CD4-positive, alpha-beta T cell treated with Interleukin-10 for 1 hour (primary cell): ENCODE measurements at places on chromosomes 6 and 20.

GRCh38 chr20:61560361-61560853 is 308.3 kb downstream of the CDH4 start:
- no peak for DNase-seq

DNA sequence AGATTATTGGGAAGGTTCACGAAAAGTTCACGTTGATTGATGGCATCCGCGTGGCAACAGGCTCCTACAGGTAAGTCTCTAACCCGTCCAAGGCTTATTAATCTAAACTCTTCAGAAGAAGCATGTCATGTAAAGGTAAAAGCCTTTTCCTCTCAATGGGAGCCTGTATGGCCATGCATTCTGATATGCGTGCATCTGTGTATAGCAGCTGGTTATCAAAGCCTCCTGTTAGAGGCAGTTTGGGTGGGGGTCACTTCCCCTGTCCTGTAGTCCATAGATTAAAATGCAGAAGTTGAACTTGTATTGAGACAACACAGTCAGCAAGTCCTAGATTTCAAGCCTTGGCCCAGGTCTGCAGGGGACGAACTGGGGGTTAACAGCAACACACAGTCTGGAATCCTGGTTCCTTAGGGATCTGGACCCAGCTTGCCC is 14.2 kb upstream of the DHX35 start:
- DNase-seq = no peak

DNA sequence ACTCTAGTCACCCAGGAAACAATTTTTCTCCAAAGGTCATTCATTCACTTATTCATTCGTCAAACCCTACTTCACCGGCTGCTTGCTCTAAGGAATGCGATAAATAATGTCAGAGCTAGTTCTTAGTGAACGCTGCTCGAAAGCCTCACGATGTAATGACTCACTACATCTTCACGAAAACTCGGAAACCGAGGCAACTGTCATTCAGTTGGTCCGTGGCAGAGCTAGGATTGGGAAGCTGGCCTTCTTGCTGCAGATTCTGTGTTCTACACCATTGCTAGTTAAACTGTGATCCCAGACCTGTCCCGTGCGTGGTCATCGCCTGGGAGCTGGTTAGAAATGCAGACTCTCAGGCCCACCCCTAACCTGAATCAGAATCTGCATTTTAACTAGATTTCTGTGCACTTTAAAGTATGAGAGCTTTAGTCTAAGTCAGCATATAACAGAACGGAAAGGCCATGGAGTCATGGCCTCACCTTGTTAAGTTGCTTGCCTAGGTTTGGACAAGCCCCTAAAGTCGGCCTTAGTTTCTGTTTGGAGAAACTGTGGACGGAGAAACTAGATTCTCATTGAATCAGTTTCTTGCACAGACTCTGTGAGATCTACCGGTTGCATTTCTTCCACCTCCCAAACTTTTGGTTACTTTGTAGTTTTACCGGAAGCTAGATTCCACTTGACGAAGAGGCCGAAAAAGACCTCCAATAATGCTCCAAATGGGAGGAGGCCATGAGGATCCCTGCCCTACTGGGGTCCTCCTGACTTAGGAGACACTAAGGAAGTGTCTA is 651 bp upstream of the CCND3 start:
- no peak for DNase-seq

DNA sequence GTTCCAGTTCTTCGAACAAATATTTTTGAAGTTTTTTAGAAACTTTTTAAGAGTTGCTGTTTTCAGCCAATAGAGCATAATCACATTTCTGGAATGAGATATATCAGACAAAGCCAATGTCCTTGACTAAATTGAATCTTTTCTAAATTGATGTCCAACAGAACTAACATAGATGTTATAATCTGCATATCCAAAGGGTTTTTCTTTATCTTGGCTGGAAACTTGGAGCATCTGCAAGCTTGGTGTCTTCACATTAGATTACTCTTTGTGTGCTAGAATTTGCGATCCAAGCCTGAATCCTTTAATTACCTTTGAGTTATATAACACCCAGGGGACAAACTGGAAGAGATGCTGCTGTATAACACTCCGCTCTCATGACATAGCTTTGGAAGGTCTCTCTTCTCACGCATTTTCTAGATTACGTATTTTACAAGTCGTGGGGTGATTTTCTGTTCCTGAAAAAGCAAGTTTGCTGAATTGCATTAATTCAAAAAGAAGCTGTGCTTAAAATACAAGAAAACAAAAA is 64.4 kb upstream of the FUCA2 start:
- DNase-seq = no peak

GRCh38 chr6:3801960-3802359 is 47.2 kb upstream of the FAM50B start:
- DNase-seq = no peak

DNA sequence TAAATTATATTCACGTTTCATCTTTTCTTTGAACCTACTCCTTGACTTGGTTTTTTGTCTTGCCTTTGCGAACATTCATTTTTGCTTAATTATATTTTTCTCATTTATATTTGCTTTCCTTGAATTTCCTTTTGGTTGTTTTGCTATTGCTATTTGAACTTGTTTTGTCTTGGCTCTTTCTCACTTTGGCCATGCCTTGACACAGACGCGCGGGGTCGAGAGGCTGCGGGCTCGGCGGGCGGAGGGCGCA is 7.1 kb upstream of the TMEM14A start:
- DNase-seq = no peak

DNA sequence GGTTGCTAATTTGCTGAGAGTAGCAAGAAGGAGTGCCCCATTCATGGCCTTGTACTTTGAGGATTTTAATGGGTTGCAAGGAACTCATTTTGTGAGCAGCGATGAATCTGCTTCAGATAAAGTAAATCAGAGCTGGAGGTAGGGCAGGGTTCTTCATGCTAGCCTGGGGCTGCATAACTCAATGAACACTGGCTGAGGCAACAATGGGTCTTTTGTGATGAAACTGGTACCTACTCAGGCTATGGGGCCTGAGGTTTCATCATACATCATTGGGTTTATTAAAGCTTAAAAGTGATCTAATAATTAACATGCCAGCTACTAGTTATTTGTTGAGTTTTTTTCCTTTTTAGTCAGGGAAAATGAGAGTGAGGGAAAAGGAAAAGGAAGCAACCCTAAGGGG is 106.9 kb downstream of the FAM50B start:
- DNase-seq = no peak

GRCh38 chr20:24465730-24466129 is 3.7 kb upstream of the SYNDIG1 start:
- DNase-seq = no peak

- peak; percentile 3 for DNase-seq
Observed at GRCh38 chr6:20688710-20689500, 154.6 kb downstream of the CDKAL1 start.

DNA sequence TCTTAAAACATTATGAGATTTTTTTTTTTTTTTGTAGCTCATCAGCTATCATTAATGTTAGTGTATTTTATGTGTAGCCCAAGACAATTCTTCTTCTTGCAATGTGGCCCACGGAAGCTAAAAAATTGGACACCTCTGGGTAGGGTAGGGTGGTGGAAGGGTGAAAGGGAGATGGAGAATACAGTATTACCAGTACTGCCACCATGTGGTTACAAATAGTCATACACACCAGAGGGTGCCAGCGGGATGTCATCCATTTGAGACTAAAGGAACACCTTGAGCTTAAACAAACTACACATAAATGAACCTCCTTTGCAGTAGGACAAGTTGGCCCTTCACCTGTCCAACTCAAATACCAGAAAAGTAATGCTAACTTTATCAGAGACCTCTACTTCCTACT is 601.9 kb downstream of the HTR1B start:
- no peak for DNase-seq

- DNase-seq = no peak
Observed at GRCh38 chr6:112649853-112650252, 302.7 kb downstream of the RFPL4B start.

DNA sequence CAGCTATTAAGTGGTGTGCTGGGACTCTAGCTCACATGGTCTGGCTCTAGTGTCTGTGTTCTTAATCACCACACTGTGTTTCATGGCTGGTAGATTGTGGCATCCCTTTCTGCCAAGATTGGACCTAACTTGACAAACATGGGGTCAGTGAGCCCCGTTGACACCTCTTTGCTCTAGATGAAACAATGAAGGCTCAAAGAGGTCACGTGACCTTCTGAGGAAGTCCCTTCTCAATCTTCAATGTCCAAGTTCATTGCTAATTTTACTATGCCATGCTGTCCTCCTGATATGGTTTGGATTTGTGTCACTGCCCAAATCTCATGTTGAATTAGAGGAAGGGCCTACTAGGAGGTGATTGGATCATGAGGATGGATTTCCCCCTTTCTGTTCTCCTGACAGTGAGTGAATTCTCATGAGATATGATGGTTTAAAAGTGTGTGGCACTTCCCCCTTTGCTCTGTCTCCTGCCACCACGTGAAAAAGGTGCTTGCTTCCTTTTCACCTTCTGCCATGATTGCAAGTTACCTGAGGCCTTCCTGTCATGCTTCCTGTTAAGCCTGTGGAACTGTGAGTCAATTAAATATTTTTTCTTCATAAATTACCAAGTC is 177.8 kb upstream of the MYLIP start:
- DNase-seq = no peak

DNA sequence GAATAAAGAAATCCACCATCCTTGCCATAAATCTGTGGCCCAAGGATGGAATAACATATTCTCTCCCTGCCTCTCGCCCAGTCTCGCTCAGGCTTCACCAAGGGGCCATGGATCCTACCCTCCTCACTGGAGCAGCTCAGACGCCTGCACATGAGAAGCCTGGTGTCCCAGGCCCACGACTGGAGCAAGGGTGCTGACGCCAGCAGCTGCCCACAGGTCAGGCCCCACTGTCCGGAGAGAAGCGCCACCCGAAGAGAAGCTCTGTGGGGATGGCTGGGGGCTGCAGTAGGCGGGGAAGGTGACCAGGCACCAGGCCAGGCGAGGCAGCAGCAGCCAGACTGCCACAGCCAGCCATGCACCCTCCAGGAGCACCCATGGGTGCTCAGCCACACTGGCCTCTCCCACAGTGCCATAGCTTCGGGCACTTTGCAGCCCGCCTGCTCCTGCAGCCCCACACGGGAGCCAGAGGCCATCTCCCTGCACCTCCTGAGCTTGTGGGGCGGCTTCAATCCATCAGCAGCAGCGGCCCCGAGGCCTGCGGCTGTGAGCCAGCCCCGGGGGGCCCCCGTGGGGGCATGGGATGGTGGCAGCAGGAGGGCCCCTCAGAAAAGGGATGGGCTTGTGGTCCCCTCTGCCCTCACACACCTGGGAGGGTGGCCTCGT is 286.2 kb upstream of the SGK1 start:
- DNase-seq = no peak

DNA sequence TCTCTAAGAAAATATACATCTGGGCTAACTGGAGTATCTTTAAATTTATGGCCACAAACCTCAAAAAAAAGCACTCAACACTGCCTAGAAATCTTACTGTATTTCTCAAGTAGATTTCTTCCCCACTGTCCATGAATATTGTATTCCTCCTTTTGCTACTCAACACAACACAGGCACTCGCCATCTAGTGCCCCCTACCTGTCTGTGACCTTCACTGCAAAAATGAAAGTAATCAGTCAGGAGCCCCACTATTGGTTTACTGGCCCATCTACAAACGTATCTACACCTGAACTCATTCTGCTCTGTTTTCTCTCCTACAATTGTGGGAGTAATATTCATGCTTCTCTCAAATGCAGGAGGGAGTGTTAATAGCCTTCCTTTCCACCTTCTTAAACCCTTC is 58.3 kb downstream of the LY86 start:
- DNase-seq = no peak

- no peak for DNase-seq
Observed at GRCh38 chr6:158834675-158835385, 15.7 kb upstream of the EZR start.

DNA sequence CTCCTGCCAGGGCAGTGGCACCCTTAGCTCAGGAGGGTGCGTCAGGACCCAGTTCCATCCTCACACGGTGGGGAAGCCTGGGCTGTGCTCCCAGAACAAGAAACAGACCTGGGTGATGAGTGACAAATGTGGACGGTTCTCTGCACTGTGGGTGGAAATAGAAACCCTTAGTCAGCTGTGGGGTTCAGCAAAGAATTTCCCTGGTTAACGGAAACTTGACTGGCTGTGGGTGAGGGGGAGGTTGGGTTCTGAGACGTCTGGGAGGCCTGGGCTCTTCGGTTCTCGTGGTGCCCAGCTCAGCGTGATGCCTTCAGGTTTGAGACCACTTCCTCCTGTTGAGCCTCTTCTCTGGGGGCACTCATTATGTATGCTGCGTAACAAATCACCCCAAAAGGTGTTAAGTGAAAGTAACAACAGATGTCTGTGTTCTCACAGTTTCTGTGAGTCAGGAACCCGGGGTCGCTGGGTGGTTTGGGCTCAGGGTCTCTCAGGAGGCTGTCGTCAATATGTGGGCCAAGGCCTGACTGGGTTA is 53.1 kb upstream of the FAM83D start:
- DNase-seq = peak; percentile 86

DNA sequence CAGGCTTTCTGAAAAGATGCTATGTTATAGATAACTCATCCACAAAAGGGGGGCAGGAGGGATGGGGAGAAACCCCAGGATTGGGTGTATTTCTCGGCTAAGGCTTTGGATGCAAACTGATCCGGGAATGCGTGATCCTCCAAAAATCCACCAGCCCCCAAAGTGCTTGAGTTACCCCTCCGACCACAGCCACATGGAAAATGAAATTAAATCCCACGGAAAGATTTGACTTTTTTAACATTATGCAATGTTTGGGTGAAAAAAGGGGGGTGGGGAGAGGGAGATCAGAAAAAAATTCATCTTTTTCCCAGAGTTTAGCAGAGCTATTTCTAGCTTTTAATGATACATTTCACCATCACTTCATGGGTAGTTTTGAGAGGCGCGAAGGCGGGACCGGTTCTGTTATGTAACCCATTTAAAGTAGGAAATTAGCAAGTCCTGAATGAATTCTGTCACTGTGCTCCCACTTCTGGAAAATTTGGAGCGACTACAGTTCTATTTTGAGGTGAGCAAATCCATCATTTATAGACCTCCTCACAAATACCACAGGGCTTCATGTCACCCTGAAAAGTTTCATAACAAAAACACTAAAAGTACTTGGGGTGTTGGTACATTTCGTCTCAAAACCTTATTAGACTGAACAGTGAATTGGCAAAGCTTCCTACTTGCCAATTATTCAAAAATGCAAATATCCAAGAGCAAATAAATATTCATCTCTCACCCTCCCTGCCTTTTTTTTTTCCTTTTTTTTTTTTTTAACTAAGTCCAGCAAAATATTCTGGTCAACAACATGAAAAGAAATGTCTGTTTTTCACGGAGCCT is 51.9 kb upstream of the NFATC2 start:
- DNase-seq = no peak

GRCh38 chr20:49372095-49372734 is 94.4 kb upstream of the ZNFX1 start:
- no peak for DNase-seq

GRCh38 chr20:62482974-62483373 is 7.2 kb upstream of the GATA5 start:
- no peak for DNase-seq
